Left colon (tissue), 2 donors: ENCODE measurements at places on chromosomes 6 and 20.

- no peak for DNase-seq
Observed at GRCh38 chr6:113524826-113525225, 332.3 kb upstream of the MARCKS start.

DNA sequence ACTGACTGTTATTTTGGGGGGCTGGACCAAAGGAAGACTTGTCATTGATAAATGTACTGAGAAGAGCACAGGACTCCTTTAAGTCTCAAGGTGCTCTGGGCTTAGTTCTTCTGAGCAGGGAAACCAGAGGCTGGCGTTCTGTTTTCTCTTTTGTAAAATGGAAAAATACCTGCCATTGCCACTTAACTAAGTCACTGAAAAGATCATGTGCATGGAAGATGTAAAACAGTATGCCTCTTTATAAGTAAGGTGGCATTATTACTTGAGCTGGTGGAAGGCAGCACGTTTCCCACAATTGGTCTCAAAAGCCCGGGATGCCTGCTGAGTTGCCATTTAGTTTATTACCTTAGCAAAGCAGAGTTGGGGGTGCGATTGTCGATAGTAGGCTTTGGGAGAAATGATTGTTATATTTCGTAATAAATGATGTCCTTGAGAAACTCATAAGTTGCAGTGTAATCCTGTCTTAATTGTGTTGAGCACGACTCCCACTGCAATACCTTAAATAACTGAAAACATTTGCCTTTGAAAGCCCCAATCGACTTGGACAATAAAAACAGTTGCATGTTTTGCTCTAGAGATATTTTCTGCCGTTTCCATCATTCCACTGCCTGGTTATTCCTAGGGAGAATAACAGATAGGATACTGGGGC is 3.6 kb downstream of the JARID2 start:
- peak; percentile 30 for DNase-seq

DNA sequence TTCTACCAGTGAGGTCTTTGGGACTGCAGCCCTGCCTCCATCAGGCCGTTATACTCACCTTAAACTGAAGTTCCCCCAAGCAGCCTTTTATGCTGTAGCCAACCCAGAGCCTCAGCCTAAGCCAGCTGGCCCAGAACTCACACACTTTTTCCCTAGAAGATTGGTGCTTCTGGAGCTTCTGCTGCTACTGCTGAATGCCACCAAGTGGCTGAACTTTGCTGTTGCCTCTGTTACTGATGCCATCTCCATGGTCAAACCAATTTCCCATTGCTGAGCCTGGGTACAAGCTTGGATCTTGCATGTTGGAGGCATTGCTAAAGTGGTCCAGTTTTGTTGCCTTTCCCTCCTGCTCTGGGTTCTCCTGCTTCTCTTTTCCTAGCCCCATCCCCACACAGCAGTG is 15.0 kb upstream of the TBX18 start:
- no peak for DNase-seq

DNA sequence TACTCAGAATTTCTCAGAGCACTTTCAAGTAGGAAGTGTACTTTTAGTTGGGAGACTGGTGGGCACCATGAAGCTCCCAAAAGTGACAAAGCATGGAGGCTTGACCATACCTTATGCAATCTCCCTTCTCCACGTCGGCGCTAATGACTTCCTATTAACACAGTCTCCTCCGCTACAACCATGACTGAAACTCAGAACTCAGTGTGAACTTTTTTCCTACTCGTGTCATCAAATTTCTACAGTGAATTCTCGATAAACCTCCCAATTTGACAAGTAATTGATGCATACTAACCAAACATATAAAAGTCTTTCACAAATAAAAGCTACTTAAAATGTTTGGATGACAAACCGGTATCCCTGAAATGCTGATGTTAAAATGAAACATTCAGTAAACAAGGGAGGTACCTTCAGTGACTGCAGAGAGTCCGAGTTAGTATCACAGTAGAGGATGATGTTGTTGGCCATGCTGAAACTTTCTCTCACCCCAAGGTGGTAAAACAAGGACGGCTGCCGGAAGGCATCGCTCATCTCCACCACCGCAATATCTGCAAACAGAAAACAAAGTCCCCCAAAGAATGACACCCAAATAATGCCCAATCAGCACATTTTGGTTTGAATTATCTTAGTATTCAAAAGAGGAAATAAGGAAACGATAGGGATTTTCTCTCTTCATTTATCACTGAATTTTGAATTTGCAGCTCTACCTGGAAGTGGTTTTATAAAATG is 72.1 kb downstream of the MAP3K5 start:
- DNase-seq: no peak

- DNase-seq: peak; percentile 12
Observed at GRCh38 chr6:170102582-170103481, 188.0 kb downstream of the DLL1 start.

- no peak for DNase-seq
Observed at GRCh38 chr20:9919271-9920014, 80.6 kb upstream of the PAK5 start.

DNA sequence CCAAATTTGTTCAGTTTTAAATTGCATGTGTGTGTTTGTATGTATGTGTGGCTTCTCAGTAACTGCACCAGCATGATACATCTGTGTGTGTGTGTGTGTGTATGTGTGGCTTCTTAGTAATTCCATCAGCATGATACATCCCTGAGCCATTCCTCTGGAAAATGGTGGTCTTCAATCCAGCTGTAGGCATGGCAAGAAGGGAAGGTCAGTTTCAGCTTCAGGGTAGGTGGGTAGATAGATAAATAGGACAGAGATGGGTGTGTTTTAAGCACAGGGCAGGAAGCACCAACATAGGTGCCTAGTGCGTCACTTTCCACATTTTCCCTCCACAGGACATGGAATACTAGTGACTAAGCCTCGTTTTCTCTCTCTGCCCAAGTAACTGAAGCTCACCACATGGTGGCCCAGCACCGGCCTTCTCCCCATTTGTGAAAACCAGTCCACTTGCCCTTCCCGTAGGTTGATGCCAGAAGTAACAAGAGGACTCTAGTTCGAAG is 82.9 kb downstream of the RPP40 start:
- DNase-seq: no peak

DNA sequence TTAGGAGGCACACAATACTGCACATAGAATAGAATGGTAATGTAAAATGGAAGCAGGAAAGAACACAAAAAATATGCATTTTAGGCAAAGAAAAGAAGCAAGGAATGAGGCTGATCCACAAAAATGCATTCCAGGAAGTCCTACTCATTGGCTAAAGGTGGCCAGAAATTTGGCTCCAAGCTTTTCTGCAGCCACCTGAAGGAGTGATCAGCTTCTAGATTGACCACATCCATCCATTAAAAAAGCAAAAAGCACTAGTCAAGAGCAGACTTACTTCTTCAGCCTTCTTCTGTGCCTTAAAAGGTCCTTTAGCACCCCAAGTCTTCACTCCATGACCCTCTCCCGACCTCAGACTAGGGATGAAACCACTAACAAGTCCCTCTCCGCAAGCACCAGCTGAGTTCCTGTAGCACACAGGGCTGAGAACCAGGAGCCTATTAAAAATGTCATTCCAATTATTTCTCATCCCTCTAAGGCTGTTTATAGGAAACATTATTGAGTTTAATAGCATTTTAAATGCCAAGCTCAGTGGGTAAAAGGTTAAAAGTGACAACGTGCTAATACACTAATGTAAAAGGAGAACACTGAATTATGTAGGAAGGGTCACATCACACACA is 36.5 kb downstream of the TRAM2 start:
- DNase-seq: no peak

DNA sequence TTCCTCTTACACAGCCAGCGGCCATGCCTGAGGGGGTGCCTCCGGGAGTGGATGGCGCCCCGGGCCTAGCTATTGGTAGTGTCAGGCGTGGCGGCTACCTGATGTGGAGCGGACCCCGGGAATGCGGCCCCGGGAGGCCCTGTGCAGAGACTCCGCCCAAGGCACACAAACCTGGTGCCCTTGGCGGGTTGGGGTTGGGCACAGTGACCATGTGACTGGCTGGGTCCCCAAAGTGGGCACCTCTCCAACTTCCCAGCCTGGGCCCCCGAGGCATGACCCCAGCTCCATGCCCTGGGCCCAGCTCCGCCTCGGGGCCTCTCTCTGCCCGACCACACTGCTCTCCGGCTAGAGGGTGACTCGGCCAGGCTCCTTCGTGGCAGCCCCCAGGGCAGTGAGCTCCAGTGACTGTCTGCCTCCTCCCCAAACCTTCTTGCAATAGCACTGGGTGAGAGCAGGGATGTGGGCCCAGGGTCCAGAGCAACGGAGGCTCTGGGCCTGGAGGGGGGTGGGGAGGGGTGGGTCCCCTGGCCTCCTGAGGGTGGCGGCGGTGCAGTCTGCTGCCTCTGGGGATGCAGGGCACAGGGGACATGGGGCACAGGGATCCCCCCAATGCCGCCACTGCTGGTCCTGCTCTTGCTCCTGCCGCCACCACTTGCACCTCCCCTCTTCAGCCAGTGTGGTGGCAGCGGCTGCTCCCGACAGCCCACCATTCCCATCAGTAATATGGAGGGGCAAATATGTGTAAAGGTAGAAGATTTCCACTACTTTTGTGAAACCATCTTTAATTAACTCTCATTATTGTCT is 942.9 kb upstream of the EPHA7 start:
- DNase-seq: no peak

- no peak for DNase-seq
Observed at GRCh38 chr20:43824309-43825050, 90.2 kb upstream of the TOX2 start.

- DNase-seq: no peak
Observed at GRCh38 chr6:169473663-169474062, 220.0 kb upstream of the THBS2 start.

- DNase-seq: no peak
Observed at GRCh38 chr6:86016567-86016966, 373.9 kb upstream of the SYNCRIP start.

- DNase-seq: no peak
Observed at GRCh38 chr6:63263444-63263843, 52.2 kb downstream of the FKBP1C start.

DNA sequence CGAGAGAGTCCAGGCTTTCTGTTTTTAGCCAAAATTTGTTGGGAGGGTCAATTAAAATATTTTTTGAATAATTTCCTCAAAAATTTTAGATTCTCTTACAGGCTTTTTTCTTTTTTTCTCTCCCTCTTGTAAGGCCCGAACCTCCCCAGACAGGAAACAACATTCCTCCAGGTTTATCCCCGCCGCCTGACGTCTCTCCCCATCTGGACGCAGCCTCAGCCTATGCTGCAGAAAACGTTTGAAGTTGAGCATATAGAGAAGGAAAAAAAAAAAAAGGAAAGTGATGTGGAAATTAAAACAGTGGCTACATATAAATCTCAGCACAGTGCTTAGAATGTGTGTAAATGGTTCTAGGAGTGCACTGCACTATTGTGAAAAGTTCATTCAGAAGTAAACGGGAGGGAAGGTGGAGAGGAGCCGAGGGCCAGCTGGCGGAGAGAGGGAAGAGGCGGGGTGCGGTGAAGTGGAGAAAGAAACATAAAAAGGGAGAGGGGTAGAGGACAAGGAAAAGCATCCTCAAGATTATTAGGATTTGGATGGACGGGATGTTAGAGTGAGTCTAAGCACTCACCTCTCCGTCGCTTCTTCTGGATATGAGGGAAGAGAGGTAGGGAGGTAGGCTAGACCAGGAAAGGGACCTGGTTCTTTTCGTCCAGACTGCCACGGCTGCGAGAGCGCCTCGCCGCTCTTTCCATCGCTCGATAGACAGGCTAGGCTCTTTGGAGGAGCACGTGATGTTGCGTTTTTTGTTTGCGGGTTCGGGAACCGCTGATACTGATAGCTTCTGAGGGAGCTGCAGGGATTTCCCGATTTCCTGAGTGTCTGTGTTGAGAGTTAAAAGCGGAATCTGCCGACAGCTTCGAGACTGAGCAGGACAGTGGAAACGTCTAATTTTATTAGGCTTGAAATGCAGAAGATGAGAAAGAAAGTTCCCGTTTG is 98.7 kb downstream of the TRIM27 start:
- DNase-seq: no peak

- DNase-seq: no peak
Observed at GRCh38 chr6:137452333-137452894, 41.8 kb downstream of the OLIG3 start.

- peak; percentile 47 for DNase-seq
Observed at GRCh38 chr6:157539900-157540752, 159.1 kb downstream of the ZDHHC14 start.

GRCh38 chr6:130908958-130909357 is 81.8 kb downstream of the SMLR1 start:
- DNase-seq: no peak

DNA sequence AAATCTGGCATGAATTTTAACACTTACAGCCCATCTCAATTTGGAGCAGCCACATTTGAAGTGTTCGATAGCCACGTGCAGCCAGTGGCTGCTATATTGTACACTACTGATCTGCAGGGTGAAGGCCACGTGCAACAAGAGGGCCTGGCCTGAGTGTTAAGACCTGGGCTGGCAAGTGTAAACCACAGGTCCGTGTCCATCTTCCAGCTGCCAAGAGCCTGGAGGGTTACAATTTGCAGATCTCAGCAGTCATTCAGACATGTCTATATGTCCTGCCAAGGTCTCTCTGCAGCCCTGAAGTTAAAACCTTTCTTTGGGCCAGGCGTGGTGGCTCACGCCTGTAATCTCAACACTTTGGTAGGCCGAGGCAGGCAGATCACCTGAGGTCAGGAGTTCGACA is 14.1 kb downstream of the SGK2 start:
- no peak for DNase-seq

- DNase-seq: no peak
Observed at GRCh38 chr6:169813969-169814368, 62.5 kb downstream of the ERMARD start.

GRCh38 chr20:9482180-9482579 is 32.2 kb upstream of the LAMP5 start:
- no peak for DNase-seq

DNA sequence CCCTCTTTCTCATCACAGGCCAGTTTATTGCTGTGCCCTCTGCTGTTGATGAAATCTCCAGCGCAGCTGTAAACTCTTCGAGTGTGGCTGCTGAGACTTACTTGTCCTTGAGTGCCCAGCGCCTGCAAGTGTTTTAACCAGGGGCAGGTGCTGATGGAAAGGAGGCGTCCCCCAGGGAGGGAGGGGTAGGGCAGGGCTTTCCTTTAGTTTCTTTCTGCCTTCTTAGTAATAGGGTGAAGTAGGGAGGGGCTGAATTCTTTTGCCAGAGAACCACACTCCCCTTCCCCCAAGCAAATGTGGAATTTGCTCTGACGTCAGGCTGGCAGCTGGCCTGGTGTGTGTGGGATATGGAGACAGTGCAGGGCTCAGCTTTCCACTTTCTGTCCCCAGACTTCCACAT is 61.2 kb downstream of the IGF2R start:
- peak; percentile 58 for DNase-seq
